ENCODE measurements at places on chromosomes 2 and 18.

DNA sequence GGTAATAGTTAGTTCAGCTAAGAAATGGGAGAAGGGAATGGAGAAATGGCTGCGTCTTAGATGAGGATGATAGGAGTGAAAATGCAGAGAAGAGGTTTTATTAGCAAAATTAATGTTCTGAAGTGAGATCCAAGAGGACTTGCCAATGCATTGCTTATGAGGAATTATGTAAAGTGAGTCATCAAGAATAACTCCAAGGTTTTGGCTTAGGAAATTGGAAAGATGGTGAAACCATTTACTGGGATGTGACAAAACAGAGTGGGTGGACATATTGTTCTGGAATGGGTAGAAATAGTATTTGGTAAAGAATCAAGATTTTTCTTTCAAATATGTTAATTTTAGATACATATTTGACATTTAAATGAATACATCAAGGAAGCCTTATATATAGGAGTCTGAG, 306.6 kb upstream of the CYRIA start:
- no peak for DNase-seq

- no peak for DNase-seq
Observed at GRCh38 chr2:197236816-197237215, 73.8 kb downstream of the ANKRD44 start.

DNA sequence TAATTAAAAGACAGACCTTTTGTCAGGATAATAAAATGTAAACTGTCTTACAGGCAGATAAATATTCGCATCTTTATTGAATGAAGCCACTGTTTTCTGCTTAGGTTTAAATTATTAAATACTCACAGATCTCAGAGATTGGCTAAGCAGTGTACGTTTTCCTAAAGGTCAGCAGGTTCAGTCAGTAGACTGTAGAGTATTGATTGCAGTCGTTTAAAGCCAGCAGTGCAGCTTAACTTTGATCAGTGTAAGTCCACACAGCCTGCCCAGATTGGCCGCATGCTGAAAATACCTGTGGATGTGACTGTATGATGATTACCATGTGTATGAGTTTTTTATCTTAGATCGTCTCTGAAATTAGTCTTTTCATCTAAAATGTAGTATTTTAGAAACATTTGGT, 42.3 kb downstream of the ATP9B start:
- DNase-seq: no peak

DNA sequence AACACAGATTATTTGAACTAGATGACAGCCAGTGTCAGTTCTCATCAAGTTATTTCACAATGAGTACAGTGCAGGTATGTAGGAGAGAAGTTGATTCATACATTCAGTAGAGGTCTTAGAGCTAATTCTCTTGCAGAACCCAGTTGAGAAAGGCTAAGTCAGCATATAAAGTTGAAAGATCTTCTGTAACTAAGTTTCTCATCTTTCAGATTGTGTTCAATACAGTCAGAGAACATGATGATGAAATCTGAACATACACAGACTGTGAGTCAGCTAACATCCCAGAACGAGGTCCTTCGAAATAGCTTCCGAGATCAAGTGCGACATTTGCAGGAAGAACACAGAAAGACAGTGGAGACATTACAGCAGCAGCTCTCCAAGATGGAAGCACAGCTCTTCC, 41.9 kb upstream of the LIMS1 start:
- DNase-seq: no peak

DNA sequence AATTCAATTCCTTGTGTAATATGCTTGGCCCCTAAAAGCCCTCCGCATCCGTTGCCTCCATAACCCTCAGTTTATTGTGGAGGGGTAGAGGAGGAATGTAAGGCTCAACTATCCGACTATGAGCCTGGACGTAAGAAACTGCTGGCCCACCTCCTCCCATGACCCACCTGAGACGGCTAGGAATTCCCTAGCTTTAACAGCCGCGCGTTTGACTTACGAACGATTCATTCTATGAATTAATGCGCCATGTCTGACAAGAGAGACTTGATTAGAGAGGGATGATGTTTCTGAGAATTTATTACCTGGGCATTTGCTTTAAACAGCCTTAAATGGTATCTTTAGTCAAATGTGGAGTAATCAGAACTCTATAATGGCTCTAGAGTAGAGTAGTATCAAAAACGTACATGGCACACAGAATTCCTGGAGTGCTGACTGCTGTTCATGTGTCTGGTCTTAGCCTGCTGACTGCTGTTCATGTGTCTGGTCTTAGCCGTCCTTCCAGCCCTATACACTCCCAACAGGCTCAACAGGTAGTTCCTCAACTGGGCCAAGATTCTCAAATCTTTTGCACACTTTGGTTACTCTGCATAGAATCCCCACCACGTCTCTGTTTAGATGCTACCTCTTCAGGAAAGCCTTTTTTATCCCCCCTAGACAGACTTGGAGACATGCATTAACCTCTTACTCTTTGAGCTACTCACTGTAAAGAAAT, 899 bp upstream of the GFPT1 start:
- no peak for DNase-seq

GRCh38 chr2:170217778-170218251, 39.9 kb downstream of the MYO3B start:
- no peak for DNase-seq
